ENCODE measurements at places on chromosomes 5 and 9.

DNA sequence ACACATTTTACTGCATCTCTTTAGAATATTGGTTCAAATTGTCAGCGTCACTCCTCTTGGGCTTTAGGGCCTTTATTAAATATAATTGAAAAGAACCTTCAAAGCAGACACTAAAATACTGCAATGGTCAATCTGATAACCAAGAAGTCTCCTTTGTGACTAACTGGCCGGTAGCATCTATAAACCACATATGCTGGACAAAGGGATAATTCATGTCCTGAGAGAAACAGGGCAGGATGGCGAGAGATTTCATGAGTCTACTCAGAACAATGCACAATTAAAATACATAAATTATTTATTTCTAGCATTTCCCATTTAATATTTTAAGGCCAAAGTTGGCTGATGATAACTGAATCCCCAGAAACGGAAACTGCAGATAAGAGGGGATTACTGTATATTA is 1083.4 kb upstream of the CDH18 start:
- DNase-seq: no peak

- DNase-seq: peak; percentile 73
Measured at GRCh38 chr5:141940695-141941271, 17.1 kb downstream of the DELE1 start.

DNA sequence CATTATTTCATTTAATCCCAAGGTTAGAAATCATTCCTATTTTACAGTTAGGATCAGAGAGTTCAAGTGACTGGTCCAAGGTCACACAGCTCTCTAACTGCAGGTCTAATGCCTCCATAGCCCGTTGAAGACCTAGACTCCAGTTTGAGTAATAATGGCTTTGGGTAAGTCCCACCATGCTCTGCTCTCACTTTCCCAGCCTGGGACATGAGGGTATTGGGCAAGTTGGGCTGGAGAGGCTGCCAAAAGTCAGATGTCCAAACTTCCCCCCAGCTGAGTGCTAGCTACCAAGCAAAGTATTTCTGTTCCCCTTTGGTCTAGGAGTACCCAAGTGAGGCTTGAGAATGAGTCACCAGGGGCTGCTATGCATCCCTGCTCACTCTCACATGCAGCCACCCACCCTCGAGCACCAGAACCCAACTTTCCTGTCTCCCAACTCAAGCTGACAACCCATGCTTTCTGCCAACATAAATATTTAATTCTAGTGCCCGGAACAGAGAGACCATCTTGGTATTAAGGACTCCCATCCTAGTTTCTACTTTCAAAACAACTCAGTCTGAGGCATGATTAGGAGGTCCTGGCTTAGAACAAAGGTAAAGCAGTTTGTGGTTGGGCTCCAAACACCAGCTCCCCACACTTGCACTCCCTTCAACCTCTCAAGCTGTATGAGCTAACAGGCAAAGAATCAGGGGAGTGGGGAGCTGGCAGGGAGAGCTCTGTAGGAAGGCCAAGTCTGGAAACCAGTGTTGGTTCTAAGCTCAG is 236.5 kb upstream of the TRIM32 start:
- no peak for DNase-seq

DNA sequence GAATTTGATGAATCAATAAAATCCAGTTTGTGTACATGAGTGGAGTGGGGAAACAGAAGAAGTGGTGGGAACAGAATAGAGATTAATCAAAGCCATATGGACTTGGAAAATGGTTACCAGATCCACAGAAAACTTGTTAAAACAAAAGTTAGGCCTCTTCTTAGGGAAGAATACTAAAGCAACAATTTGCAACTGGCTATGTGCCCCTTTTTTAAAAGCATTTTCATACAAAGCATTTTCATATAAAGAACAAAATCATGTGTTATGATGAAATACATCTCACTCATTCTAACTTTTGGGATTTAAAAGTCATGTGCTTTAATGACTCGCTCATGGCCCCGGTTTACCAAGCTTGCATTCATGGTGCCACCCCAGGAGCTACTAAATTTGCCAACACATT is 276.9 kb downstream of the EFNA5 start:
- DNase-seq: no peak

DNA sequence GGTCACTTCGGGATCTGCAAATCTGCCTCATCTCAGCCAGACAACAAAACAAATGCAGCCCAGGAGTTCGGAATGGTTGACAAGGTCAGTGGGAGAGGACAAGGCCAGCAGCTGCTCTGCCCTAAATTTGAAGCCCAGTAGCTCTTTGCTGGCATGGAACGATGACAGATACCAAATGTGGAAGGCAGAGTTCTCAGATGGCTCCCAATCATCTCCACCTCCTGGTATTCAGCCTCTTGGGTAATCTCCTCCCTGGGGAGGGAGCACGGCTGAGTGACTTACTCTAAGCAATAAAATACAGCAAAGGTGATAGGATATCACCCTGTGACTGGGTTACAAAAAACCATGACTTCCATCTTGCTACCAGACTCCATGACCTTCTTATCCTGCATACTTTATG is 172.8 kb downstream of the ENTREP1 start:
- DNase-seq: no peak

GRCh38 chr5:80713631-80714030 is 58.8 kb upstream of the DHFR start:
- no peak for DNase-seq

DNA sequence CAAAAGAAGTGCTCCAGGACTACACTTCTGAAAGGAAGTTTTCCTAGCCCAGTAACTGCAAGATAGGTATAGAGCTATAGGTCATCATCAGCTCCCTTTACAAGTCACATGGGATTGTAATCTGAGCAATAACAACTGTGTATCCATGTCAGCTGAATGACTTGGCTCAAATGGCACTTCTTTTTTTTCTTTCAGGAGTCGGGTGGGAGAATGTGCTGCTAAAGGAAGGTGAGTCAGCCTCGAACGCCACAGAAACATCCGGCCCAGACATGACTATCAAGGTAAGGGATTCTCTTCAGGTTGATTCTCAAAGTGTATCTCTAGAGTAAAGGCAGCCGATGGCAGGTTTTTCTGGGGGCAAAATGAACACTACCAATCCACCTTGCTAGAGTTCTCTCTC is 192.2 kb downstream of the C9orf152 start:
- no peak for DNase-seq

DNA sequence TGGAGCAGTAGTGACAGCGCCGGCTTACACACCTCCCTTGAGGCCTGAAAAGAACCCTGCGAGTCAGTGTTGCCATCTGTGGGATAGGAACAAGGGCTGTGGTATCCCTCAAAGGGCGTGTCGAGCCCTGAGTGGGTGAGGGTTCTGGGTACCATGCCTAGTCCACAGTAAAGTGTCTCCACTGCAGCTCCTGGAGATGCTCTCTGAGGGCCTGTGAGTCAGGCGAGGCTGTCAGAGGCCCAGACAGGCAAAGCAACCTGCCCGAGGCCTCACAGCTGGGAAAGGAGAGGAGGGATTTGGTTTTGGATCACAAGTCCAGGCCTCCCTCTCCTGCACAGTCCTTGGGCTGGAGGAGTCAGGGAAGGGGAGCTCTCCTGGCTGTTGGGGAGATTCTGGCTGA is 6.1 kb downstream of the PRRX2 start:
- no peak for DNase-seq

GRCh38 chr5:157214861-157215513 is 34.3 kb downstream of the ITK start:
- no peak for DNase-seq
